ENCODE measurements at places on chromosomes 2 and 18.

GRCh38 chr2:43192744-43193651 lies 33.4 kb downstream of the ZFP36L2 start:
- DNase-seq, result no peak

DNA sequence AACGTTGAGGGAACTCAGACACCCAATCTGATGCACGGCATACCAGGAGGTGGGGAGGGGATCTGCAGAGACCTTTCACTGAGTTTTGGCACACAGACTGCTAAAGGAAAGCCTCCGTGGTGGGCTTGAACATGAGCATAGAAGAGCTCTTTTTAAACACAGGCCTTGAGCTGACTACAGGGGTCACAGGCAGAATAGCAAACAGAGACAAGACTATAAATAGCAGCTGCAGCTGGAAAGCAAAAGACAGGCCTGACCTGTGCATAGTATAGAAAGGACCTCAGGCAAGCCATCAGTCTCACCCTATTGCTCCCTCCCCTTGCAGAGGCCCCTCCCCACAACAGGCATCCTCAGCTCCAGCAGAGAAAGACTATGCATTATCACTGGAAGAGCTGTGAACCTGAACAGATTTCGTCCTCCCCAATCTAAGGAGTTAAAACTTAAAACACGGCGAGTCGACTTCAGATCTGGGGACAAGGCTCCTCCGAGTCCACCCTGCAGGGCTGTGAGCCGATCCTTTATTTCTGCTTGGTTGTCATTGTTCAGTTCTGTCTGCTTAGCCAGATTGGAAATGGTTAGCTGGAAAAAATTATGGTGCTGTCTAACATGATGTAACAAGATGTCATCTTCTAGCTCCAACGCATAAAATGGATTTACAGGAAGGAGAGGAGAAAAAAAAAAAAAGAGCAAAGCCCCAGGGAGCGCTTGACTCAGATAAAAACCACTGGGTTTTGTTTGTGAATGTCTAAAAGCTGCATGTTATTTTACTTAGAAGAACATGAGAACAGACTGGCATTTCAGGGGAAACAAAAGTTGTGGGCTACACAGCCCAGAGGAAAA lies 25.2 kb upstream of the LCLAT1 start:
- DNase-seq, result no peak

GRCh38 chr2:136049011-136049742 lies 63.8 kb upstream of the DARS1 start:
- no peak for DNase-seq

DNA sequence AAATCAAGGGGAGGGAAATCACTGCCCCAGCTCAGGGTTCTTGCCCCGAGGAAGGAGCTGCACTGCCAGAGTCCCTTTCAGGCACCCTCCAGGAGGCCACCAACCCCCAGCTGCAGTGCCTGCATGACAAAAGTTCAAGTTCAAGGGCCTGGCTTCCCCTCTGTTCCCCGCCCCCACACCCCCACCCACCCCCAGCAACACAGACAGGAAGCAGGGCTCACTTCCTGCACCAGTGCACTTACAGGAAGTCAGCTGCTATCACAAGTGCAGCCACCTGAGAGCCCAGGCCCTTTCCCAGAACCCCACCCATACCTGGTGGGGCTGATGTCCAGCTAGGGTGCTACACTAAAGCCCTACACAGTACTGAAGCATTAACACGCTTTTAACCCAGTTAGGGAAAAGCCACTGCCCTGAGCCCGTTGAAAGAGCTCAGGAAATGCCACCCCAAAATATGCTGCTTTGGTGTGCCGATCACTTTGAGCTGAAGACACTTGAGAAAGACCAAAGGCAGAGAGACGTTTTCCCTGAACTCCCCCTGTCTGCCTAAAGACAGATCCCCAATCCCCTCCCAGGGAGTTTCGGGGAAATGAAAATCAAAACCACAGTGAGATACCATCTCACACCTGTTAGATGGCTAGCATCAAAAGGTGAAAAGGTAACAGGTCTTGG lies 109.9 kb upstream of the CAB39 start:
- DNase-seq, result no peak
